ENCODE measurements at places on chromosomes 5 and 9. TPM values are rescaled to one million over a fixed set of nuclear protein-coding genes. Genes with fewer than 3 reads are reported as not detected.

DNA sequence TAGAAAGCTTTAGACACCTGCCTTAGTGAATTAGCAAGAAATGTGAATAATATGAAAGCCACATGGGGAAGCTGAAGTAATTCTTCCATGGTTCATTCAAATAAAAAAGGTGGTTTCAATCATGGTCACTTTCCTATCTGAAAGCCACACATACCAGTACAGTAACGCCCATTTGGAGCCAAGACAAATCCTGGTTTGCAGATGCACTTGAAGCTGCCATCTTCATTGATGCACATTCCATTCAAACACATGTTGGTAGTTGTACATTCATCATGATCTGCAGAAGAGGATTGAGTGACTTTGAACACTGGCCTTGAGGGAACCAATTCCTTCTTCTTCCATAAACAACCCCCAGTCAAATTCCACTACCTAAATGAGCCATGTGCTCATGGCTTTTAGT, 161.5 kb downstream of the FBN2 start:
- DNase-seq = no peak

Gene RASGRF2
- 1.8 TPM for polyA plus RNA-seq

Gene HMGXB3
- 27.0 TPM for polyA plus RNA-seq

- DNase-seq = no peak
These were observed 46.6 kb upstream of the JAK2 start for GRCh38 chr9:4938496-4938895.

- DNase-seq = no peak
These were observed 5.3 kb downstream of the GPR151 start for GRCh38 chr5:146510559-146511125.

- no peak for DNase-seq
These were observed 21.4 kb upstream of the OTULINL start for GRCh38 chr5:14560091-14560595.

DNA sequence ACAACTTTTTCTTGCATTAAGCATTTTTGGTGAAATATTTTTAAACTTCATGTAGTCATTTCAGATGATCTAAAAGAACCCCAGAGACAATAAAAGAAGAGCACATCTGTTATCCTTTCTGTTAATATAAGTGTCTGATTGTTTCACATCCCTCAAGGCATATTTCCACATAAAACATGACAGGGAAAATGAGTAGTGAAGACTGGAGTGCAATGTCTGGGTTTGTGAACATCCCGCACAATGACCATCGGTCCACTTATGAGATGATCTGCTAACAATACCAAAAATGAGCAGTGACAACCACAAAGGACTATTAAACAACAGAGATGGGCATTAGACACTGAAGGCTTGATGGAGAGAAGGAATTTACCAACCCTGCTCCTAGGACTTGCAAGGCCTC, 209.1 kb downstream of the NR2F1-AS1 start:
- DNase-seq = no peak

Gene ANKRD31
- 0.64 TPM for polyA plus RNA-seq

DNA sequence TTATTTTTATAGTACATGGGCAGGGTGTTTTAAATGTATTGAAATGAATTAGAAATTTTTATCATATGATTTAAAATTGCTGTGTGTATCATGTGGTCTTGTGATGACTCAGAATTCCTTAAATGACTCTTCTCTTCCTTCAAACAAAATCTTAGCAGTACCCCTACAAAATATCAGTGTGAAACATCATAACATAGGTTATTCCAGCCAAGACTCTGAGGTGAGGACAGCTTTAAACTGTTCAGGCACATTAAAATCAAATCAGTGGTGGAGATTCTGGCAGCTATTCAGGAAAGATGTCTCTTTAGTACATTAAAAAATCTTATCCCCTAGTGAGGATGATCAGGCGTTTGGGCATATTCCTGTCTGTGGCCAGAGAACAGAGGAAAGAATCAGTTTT, 174.0 kb downstream of the MAN2A1 start:
- DNase-seq = no peak

DNA sequence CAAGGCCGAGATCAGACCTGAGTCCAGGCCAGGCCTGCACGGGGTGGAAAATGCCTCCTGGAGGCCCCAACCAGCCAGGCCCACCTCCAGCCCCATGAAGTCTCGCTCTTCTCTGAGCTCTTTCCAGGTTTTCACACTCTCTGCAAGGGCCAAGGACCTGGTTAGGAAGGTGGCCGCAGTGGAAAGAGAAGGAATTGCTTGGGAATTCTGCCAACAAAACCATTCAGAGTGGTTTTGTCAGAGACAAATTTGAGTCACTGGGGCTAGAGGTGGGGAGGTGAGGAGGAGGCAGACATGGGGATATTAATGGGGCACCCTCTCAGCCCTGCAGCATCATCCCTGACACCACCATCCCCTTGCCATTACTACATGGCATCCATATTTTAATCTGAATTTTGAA, 261.0 kb downstream of the ROR2 start:
- DNase-seq = no peak

GRCh38 chr9:114452219-114453165, 52.8 kb downstream of the WHRN start:
- peak; percentile 18 for DNase-seq

- no peak for DNase-seq
These were observed 6.5 kb upstream of the RICTOR start for GRCh38 chr5:39080597-39081204.
